ENCODE measurements at places on chromosomes 11 and 22.

DNA sequence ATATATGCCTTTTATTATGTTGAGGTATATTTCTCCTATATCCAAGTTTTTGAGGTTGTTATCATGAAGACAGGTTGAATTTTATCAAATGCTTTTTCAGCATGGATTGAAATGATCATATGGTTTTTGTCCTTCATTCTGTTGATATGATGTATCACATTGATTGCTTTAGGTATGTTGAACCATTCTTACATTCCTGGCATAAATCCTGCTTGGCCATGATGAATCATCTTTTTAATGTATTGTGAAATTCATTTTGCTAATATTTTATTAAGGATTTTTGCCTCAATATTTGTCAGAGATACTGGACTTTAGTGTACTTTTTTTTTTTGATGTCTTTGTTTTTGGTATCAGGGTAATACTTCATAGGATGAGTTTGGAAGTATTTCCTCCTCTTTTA, 283.8 kb upstream of the C11orf87 start:
- no peak for DNase-seq

DNA sequence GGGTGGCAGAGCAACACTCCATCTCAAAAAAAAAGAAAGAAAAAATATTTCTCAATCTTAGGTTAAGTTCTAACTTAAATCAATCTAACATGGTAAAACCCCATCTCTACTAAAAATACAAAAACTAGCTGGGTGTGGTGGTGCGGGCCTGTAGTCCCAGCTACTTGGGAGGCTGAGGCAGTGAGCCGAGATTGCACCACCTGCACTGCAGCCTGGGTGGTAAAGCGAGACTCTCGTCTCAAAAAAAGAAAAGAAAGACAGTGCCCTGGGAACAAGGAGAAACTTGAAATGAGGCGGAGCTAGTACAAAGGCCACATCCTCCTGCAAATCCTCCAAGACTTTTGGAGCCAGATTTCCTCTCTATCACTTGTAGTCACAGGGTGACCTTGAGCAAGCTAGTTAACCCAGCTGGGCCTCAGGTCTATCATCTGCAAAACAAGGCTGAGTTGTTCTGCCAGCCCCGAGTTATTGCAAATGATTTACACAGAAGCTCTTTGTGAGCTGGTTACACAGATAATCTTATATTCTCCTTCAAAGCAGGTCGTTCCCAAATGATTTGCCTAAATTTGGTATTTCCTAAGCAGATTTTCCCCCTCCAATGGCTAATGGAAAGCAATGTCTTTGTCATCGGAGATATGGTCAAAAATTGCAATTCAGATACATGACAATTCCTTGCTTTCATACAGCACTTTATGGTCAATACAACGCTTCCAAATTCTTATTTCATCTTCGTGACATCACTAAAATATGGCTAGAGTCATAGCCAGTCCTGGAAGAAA, 1.9 kb downstream of the ANKRD54 start:
- DNase-seq, result no peak

GRCh38 chr11:25981998-25982397, 349.9 kb upstream of the ANO3 start:
- DNase-seq, result no peak

GRCh38 chr22:44438056-44438455, 60.0 kb downstream of the RTL6 start:
- DNase-seq, result peak; percentile 70

DNA sequence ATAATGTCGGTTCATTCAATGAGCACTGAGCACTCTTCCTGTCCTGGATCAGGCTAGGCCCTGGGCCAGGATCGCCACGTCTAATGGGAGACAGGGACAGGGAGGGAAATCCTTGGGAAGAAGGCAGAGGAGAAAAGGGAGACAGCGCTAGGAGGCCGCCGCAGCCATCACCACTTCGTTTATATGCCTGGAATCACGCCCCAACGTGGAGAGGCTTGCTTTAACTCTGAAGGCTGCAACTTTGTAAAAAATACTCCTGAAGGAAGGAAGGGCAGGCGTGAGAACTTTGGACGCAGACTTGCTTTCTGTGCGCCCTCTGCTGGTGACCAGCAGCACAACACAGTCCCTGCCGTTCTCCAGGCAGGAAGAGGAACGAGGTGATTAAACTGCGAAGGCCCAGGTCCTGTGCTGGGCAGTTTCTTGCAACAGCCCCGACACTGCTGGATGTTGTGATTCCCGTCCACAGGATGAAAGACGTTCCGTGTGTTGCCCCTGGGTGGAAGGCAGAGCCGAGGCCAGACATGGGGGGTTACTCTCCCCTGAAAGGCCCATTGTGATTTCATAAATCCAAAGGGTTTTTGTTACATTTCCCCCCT, 22.1 kb downstream of the RIBC2 start:
- DNase-seq, result peak; percentile 74

- no peak for DNase-seq
These were observed 174.6 kb upstream of the TENM4 start for GRCh38 chr11:79615425-79615824.

GRCh38 chr22:43876866-43877509, 14.7 kb upstream of the SULT4A1 start:
- DNase-seq, result no peak

DNA sequence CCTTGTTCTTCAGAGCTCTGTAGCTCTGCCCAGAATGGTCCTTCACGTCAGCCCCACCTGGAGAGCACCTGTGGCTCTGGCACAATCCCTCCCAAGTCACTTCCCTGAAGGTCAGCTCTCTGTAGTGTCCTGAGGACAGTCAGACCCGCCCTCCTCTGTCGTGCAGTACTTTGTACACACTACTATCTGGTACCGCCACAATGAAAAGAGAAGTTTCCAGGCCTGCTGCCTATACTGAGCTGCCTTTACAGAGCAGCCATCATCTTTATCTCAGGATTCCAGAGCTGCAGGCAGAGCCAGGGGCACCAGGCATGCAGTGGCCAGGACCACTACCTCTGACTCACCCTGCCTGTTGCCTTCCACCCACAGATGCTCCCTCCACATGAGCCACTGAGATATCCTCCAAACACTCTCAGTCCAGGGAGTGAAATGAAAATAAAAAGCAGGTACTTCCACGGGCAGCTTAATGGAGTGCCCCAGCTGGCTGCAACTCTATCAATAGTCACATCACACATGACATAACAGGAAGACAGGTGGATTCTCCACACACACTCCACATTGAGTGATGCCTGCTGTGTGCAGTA, 7.3 kb downstream of the PACSIN2 start:
- DNase-seq, result no peak

DNA sequence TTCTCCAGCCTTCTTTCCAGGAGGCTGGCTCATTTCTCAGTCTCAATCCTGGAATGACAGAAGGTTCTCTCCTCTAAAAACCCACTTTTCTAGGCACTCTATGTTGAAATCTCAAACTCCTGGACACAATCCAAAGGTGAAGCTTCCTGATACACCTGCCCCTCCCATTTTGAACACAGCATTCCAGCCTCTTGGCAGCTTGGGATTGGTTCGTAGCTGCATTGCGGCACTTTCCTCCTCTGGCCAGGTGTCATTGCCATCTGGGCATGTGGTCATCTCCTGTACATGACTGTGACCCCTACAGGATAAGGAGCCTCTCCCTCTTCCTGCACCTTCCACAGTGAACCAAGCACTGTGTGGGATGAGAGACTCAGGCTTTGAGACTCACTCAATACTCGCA, 230.2 kb upstream of the B3GAT1 start:
- DNase-seq, result no peak

- no peak for DNase-seq
These were observed 314.4 kb downstream of the CASP12 start for GRCh38 chr11:104583857-104584256.

GRCh38 chr11:31160504-31161422, 208.8 kb downstream of the DCDC1 start:
- no peak for DNase-seq

- peak; percentile 63 for DNase-seq
These were observed 18.2 kb downstream of the IFT27 start for GRCh38 chr22:36757668-36758211.

DNA sequence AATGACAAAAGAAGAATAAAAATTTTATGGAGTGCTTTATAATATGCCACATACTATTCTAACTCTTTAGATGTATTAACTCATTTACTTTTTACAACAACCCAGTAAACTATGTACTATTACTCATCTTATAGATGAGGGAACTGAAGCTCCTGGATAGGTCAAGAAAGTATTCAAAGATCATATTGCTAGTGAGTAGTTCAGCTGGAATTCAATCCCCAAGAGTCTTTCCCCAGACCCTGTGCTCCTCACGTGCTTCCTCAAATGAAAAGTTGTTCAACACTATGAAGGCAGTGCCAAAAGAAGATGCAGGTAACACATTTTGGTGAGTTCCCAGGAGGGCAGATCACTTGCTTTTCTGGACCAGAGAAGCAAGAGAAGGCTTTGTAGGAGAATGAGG, 46.8 kb downstream of the BTG4 start:
- DNase-seq, result no peak

- no peak for DNase-seq
These were observed 2.5 kb downstream of the KRTAP5-4 start for GRCh38 chr11:1619449-1619848.

GRCh38 chr11:133952199-133953190, 4.3 kb downstream of the IGSF9B start:
- DNase-seq, result no peak

DNA sequence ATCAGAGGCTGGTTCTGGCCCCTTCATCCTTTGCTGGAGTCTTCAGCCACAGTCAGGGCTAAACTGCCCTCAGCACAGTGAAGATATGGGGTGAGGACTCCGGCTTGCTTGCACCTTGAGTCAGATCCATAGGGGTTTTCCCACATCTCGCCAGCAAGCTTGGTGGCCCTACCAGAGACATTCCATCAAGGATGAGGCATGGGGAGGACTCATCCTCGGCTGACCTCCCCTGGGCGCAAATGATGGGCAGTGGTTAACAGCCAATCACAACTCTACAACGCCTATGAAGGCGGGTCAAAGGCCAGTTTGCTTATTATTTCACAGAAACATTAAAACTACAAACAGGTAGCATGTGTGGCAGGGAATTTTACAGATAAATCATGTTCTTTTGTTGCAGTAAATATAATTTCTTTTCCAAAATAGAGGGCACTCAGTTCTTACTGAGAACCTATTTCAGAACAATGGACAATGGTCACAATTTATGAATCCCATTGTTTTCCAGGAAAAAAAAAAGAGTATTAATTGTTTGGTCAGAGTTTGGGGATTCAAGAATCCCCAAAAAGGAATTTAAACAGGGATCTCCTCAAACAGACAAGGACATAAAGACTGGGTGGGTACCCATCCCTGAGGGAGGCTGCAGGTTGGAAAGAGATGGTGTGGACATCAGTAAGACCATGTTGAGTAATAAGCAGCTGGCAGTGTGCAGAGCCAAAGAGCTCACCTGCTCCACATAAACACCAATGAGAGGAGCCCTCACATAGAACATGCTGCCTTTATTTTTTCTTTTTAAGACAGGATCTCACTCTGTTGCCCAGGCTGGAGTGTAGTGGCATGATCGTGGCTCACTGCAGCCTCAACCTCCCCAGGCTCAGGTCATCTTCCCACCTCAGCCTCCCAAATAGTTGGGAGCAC, 14.8 kb downstream of the PLAAT3 start:
- DNase-seq, result no peak

DNA sequence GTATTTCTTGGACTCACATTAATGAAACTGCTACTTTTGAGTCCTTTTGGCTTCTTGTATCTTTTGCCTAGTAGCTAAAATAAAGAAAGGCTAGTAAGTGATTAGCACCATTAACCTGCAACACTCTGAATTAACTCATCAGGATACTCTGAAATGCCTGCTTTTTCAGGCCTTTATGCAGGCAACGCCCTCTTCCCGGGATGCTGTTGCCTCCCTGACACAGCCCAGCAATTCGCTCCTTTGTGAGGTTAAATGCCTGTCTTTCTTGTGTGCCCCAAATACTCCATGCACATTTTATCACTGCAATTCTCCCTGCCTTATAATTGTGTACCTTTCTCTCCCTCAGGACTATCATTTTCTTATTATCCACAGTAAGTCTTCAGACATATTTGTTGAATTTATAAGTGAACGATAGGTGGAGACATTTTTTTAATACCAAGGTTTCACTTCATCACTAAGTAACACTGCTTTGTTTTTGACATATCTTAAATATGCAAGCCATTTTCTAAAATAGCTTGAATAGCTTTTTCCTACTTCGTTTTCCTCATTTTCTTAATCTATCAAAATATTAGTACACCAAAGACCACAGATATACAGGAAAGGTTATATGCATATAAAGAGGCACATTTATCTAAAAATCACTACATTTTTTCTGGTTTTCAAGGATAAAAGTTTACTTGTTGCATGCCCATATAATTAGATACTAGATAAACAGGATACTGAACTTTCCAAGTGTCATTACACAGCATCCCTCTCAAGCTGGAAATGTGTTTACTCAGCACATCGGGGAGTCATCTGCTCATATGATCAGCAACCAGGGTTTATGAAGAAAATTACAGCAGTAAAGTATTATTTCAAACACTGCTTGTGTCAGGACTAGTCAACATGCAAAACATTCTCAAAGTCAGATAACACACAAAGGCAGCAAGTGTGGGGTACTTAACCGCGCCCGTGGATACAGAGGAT, 48.5 kb upstream of the DDI1 start:
- peak; percentile 9 for DNase-seq

DNA sequence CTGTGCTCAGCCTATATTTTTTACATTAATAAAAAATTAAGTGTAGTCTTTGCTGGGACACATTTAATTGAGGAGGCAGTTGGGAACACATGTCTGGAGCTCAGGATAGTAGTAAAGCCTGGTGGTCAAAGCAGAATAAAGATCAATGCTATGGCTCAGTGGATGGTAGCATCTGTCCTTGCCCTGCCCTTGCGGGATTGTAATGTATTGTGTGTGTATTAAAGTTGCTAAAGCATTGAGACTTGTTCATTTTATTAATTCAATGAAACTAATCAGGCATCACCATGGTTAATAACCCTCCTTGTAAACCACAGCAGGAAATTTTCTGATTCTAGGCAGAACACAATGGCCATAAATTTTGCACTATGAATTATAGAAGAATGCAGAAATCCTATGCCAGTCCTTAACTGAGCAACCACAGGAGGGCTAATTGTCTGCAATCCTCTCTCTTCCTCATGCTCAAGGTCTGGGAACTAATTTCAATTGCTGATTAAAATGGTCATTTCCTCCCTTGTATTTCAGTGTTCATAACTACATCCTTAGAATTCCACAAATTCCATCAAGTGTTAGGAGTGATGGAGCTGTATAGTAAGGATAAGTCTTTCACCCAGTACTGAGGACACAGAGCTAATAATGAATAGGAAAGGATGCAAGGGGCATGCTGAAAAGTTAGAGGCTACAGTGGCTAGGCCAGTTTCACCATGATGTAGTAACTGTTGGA, 403.2 kb upstream of the DDI1 start:
- DNase-seq, result no peak

- DNase-seq, result no peak
These were observed 96.9 kb upstream of the ANO1 start for GRCh38 chr11:69981119-69981784.

DNA sequence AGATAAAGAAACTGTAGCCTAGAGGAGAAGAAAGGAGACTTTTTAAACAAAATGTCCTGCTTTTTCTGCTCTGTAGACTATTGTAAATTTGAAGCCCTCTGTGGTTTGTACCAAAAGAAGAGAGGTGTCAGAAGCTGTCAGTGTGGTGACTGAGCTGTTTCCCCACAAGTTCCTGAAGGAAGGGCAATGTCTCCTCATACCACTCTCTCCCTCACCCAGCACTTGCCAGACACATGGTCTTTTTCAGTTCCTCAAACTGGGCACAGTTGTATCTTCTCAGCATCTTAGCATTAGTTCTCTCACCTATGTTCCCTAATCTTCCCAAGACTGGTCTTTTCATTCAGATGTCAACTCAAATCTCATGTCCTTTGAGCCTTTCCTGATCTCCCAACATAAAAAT, 4.3 kb downstream of the BCO2 start:
- DNase-seq, result no peak

- DNase-seq, result no peak
These were observed 57.5 kb downstream of the CACNA1I start for GRCh38 chr22:39627865-39628562.

GRCh38 chr11:61075891-61076290, 26.4 kb upstream of the CD5 start:
- no peak for DNase-seq

Data from H1 (cell line).